ENCODE measurements at places on chromosomes 6 and 20. TPM values are rescaled to one million over a fixed set of nuclear protein-coding genes. Genes with fewer than 3 reads are reported as not detected.

Gene GSTA3
- total RNA-seq: not detected

Gene SASH1
- total RNA-seq: 8.9 TPM

Gene RHAG
- not detected for total RNA-seq

Gene SRPK1
- 23.3 TPM for total RNA-seq

Gene DCBLD1
- 3.8 TPM for total RNA-seq

Gene TTK
- total RNA-seq: 0.87 TPM

Gene PTCHD4
- total RNA-seq: 4.6 TPM

Gene DEFB129
- total RNA-seq: not detected

All from ovary (tissue), 10 donors.